Left cardiac atrium (tissue), 4 donors: ENCODE measurements at places on chromosomes 4 and X.
A peak's percentile ranks its signal among the peaks of the same experiment; 100 is the strongest.

- no peak for DNase-seq
These were observed 418.1 kb downstream of the BCOR start for GRCh38 chrX:39679497-39680157.

GRCh38 chr4:52014903-52015302, 5.3 kb downstream of the LRRC66 start:
- no peak for DNase-seq

GRCh38 chrX:129779747-129780146, at the start of gene SASH3:
Gene SASH3 (plus strand): TSS chrX:129779949. CDS start chrX:129780098, 149 bp downstream.
- peak; percentile 61 for DNase-seq

GRCh38 chr4:158346576-158346975, 136.3 kb downstream of the TMEM144 start:
- no peak for DNase-seq

- DNase-seq: no peak
These were observed 424.5 kb upstream of the CTSO start for GRCh38 chr4:156378033-156378665.

DNA sequence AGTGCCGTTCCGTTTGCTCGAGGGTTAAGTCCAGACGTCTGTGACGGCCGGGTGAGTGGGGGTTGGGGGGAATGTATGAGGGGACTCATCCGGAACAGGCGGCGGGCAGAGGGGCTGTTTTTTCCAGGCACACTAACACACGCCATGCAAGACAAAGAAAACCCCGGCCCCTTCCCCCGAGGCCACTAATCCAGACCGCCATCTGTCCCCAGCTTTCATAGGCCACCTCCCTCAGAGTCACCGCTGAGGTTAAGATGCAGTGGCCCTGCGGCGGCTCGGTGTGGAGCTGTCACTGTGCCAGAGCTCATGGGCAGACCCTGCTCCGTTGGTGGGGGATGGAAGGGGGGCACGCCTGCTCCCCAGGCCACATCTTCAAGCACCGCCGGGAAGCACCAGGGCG, 34.1 kb downstream of the SORCS2 start:
- no peak for DNase-seq

DNA sequence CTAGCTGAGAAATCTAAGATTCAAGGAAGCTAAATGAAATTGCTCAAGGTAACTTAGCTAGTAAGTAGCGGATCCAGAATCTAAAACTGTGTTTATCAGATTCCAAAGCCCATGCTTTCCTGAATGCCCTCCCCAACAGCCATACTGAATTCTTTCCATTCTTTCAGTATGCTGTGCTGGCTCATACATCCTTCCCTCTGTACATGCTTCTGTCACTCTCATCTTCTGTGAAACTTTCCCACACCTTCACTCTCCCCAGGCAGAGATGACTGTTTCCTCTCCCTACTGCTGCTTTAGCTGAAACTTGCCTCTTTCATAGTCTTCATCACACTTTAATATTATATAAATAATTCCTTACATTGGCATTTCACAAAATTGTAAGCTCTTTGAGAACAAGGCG, 39.3 kb upstream of the SMARCAD1 start:
- no peak for DNase-seq

GRCh38 chr4:169024762-169025161, 14.7 kb upstream of the CBR4 start:
- no peak for DNase-seq

GRCh38 chr4:82898322-82899243, 2.0 kb upstream of the THAP9 start:
- DNase-seq: peak; percentile 34

DNA sequence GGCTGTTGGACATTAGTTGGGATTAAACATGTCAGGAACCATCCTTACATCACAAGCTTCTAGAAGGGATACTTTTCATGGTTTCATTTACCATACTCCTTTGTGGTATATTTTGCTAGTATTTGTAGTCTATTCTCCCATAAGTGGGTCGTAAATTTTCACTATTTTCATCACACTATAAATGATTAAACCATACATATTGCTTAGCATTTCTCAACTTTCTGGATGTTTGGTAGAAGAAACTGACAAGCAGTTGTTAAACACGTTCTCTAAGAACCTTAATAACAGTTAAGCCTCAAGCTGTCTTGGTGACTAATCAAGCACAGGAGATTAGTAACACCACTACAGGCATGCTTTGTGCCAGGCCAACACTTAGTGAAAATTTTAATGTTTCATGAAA, 375.5 kb downstream of the NAF1 start:
- DNase-seq: no peak

DNA sequence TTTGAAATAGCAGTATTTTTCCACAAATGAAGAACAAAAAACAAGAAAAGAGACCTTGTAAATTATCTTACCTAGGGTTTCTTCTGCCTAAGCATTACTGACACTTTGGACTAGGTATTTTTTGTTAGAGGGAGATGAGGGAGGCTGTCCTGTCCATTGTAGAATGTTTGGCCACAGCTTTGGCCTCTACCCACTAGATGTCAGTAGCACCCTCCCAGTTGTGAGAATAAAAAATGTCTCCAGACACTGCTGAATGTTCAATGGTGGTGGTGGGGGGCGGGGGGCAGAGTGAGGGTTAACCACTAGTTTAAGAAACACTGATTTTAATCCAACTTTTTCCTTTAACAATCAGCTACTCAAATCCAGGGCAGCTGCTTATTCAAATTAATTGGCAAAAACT, 25.8 kb downstream of the OTUD4 start:
- no peak for DNase-seq

DNA sequence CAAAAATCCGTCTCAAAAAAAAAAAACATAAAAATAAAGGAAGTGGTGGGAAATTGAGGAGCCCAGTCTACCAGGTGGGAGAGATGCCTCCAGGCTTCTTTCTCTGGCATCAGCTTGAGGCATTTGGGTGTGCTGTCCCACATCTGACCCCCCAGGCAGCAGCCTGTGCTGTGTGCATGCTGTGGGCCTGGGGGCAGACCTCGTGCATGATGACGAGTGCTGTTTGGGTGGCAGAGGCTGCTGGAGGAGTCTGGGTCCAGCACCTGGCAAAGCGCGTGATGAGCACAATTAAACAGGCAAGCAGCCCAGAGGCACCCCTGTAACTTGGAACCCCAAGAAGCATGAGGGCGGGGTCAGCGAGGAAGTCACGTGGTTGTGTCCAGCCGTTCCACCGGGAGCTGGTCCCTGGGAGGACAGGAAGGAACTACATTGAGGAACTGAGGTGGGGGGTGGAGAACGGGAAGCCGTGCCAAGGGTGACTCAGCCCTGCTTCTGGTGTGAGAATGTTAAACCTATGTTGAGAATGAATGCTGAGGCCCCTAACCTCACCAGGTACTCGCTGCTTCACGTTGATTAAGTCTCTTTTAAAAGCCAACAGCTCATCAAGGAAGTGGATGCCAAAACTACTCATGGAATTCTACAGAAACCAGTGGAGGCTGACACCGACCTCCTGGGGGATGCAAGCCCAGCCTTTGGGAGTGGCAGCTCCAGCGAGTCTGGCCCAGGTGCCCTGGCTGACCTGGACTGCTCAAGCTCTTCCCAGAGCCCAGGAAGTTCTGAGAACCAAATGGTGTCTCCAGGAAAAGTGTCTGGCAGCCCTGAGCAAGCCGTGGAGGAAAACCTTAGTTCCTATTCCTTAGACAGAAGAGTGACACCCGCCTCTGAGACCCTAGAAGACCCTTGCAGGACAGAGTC, 6.1 kb downstream of the TACC3 start:
- peak; percentile 84 for DNase-seq

DNA sequence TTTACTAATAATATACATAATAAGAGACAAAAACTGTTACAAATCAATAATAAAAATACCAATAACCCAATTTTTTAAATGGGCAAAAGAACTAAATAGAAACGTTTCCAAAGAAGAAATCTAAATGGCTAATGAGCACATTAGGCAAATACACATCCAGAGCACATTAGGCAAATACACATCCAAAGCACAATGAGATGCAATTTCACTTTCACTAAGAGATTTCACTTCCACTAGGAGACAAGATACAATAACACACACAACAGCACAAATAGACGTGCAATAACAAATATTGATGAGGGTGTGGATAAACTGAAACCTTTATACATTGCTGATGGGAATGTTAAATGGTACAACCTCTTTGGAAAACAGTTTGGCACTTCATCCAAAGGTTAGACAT, 250.7 kb downstream of the ARAP2 start:
- DNase-seq: no peak

DNA sequence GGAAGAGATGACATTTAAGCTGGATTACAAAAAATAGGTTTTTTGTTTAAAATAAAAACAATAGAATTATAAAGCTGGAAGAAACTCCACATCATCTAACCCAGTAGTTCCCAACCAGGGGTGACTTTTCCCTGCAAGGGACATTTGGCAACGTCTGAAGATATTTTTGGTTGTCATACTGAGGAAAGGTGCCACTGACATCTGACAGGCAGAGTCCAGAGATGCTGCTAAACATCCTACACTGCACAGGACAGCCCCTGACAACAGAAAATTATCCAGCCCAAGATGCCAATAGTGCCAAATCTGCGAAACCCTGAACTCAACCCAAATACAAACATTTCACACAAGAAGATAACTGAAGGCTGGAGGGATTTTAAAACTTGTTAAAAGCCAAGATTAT, 18.5 kb downstream of the TAB3 start:
- no peak for DNase-seq

GRCh38 chr4:6619466-6620255, 20.8 kb upstream of the MRFAP1 start:
- DNase-seq: no peak

- no peak for DNase-seq
These were observed 304.1 kb upstream of the TECRL start for GRCh38 chr4:64713256-64713840.

DNA sequence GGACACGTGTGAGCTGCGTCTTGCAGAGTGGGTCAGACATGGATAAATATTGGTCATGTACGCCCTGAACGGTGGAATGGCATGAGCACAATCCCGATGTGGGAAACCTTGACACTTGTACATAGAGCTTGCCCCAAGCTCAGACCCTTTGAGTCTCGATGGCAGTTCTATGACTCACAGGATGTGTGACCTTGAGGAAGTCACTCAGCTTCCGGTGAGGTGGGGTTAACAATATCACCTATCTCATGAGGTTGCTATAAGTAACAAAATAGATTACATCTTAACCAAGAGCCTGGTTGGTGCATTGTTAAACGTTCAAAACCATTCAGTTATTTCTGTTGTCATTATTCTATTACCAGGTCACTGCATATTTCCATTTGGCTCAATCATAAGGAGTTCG, 109.1 kb upstream of the TBL1X start:
- DNase-seq: no peak

DNA sequence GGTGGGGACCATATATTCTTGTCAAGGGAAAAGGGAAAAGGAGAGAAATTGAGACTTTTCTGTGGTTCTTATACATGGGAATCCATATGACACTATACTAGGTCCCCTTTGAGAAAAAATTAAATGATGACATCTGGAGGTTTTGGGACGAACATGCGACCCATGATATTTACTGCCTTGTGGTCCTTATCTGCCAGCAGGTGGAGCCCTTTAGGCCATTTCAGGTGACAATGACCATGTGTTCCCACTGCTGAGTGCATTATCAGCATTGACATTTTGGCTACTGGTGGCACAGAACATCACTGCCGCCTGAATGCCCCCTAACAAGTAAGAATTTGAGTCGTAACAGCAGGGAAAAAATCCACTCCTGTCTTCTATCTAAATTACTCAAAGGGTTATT, 843.4 kb downstream of the FSTL5 start:
- DNase-seq: no peak

- DNase-seq: no peak
These were observed 48.0 kb downstream of the XAGE2 start for GRCh38 chrX:52416816-52417215.

DNA sequence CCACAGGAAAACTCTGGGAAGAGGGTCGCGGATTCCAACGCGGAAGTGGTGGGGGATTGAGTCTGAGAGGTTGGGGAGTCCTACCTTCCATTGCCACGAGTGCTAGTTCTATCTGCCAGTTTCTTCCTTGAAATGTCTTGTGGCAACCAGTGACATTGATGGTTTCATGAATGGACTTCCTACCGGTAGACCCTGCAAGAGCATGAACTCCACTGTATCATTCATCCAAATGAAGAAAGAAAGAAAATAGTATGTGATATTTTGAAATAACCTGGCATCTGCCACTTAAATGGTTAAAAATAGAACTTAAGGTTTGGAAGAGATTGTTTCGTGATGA, 1.1 kb upstream of the SLC10A7 start:
- DNase-seq: no peak

DNA sequence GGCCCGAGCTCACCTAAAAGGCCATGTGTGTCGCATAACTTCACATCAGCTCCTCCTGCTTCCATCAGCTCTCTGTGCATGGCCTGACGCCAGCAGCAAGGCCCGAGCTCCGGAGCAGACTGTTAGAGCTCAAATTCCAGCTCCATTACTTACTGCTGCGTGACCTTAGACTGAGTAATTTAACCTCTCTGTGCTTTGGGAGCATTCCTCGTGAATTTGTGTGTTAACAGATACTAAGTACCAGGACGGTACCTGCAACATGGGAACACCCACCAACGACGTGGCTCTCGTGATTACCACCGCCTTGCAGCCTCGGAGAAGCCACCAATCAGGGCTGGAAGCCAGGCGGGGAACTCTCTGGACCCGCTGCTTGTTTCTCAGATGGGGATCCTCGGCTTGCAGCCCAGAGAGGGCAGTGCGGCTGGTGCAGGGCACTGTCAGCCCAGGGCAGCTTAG, 12.9 kb downstream of the LETM1 start:
- no peak for DNase-seq

DNA sequence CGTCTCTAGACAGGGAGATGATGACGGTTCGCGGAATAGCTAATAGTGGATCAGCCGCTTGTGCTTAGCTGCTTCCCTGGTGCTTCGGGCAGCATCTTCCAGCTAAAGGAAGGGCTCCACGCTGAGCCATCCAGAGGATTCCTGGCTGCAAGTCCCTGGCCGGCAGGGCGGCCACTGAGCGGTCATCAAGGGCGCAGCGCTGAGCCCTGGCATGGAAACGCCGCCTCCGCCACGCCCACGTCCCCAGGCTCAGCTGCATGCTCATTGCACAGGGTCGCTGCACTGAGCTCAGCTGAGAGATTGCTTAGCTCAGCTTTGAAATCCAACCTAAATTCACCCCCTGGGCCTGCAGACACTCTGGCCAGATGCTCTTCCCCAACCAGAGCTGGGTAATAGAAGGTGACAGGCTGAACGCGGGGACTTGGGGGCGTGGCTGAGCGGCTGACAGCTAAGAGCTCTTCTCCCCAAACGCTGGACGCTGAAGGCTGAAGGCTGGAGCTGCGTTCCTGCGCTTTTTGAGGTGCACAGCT, 118.2 kb upstream of the KIT start:
- peak; percentile 70 for DNase-seq

DNA sequence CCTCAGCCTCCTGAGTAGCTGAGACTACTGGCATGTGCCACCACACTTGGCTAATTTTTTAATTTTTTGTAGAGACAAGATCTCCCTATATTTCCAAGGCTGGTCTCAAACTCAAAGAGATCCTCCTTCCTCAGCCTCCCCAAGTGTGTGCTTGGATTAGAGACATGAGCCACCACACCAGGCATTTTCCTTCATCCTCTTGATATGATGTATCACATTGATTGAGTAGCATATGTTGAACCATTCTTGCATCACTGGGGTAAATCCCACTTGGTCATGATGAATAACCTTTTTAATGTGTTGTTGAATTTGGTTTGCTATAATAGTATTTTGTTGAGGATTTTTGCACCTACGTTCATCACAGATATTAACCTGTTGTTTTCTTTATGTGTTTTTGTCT, 24.2 kb upstream of the PPM1K start:
- no peak for DNase-seq
